ENCODE measurements at places on chromosomes 3 and 15.

- no peak for DNase-seq
Observed at GRCh38 chr3:2454865-2455264, 356.2 kb downstream of the CNTN4 start.

- DNase-seq = no peak
Observed at GRCh38 chr3:9078561-9079240, 115.4 kb upstream of the RAD18 start.

DNA sequence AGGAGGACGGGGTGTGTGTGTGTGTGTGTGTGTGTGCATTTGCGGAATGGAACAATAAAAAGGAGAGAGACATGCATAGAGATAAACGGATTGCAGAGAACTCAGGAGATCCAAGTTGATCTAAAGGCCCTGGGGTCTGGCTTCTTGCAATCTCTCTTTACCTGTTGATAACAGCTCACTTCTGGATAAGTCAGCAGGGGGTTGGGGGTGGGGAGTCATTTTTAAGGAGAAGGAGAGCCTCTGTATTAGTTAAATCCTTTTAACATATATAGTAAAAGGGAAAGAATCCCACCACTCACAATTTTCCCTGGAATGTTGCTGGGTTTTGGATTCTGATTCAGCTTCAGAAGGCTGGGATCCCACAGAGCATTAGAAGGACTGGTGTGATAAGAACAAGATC, 87.5 kb upstream of the MITF start:
- no peak for DNase-seq

DNA sequence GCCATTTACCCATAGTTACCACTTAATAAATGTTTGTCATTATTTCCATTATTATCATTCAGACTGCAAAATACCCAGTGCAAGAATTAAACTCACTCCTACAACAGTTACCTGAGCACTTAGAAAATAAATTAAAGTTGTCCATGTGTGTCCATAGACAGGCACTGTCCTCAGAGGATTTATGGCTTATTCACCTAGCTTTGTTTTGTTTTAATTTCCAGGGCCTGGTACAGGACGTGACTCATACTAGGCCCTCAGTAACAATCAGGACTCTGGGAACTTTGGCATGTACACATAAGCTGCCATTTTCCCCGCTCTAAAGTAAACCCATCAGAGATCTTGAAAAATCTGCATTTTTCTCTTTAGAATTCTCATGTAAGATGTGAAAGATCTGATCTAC, 458.5 kb upstream of the ARRDC4 start:
- peak; percentile 2 for DNase-seq

DNA sequence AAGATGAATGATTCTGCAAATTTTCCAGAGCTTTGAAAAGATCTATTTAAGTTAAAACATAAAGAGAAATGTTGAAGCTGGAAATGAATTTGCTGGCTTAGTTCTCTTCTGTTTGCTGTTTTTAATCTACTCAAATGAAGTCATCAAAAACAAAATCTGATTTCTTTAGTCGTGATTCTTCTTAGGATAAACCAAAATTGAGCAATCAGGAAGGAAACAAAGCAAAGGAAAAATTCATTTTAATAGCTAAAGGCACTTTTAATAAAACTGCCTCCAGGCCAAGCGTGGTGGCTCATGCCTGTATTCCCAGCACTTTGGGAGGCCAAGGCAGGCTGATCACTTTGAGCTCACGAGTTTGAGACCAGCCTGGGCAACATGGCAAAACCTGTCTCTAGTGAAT, 91.2 kb downstream of the DUT start:
- no peak for DNase-seq

DNA sequence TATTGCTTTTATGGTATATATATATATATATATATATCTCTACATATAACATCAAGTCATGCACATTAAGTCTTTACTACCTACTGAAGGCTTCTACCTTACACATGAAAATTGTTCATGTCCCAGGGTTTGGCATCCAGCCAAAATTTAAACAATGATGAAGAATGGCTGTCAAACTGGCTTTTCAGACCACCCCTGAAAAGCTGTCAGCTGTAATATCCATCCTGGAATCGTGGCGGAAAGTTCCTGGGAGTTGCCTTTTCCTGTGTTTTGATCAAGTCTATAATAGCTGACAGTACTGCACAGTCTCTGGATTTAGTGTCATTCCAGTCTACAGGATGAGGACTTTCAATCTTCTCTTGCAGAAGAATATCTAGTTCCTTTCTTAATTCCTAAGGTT, 48.3 kb downstream of the DHX36 start:
- DNase-seq = no peak

GRCh38 chr3:52231502-52232278, 6.2 kb upstream of the TLR9 start:
- DNase-seq = peak; percentile 59

GRCh38 chr3:3816034-3816433, 16.8 kb downstream of the LRRN1 start:
- DNase-seq = no peak

DNA sequence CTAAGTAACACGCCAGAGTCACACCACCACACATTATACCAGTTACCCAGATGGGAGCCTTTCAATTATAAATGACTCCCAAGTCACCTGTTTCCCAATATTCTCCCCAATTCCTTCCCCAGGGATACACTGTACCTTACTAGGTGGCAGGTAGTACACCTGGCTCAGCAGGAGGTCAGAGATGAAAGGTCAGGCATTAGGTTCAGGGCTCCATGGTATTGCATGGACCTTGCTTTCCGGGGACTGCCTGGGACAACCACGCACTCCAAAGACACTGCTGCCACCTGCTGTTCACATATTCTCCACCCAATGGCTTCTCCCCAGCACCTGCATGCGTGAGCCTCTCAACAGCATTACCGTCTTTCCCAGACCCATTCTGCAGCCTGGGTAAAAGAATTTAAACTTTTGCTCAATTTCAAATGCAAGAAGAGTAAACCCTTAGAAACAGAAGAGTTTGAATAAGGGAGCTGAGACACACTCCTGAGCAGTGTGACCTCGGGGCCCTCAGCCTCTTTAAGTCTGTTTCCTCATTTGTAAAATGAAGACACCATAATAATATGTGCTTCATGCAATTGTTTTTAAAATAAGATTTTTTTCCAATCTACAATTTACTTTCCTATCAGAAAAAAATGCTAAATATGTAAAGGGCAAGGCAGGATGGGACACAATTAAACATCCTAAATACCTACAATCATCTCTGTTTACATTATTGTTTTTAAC, 28.0 kb upstream of the LACTB start:
- DNase-seq = peak; percentile 75

- DNase-seq = no peak
Observed at GRCh38 chr15:62211348-62211747, 46.3 kb upstream of the C2CD4B start.

DNA sequence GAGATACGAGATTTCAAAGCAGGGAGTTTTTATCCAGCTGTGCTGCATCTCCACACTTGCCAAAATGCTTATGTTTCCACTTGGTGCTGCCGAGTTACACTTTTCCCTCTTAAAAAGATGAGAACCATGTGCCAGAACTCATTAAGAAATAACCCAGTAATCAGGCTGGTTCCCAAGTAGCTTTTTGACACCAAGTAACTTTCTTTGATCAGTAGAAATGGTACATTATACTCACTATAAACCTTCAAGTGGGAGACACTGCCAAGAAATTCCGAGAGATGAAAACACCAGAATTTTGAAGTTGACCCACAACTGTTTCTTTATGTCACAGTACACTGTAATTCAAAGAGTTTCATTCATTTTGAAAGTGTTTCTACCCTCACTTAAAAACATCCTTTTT, 164.6 kb upstream of the CCDC54 start:
- no peak for DNase-seq

- DNase-seq = peak; percentile 38
Observed at GRCh38 chr15:60328852-60329443, 68.8 kb downstream of the ANXA2 start.

DNA sequence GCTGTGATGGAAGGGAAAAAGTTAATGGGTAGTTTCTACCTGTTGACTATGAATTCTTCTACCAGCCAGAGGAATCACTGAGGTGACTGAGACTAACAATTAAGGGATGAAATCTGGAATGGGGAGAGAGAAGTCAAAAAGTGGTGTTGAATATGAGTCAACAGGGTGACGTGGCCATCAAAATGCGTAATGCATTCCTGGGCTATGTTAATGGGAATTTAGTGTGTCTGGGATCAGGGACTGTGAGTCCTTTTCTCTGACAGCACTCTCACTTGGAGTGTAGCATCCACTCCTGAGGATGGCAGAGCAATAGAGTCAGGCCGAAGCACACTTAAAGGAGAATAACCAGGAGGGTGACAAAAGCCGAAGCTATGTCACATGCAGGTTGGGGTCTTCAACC, 60.4 kb downstream of the MESD start:
- peak; percentile 93 for DNase-seq

DNA sequence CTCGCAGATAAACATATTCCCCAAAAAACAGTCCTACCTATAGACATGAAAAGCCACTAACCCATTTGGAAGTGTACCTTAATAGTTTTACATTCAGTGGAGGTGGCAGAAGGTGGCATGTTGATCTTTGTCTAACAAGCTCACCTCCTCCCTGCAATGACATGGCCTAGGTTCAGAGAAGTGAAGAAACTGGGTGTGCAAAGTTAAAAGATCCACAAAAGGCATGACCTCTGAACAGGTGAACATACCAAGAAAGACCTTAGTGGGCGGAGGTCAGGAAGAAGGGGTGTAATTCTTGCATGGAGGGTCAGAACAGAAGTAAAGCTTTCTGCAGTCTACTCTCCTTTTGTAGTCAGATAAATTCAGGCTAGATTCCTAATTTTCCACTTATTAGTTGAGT, 822 bp downstream of the MRPL3 start:
- DNase-seq = peak; percentile 1

GRCh38 chr15:99487337-99487730, 78.5 kb upstream of the MEF2A start:
- no peak for DNase-seq

GRCh38 chr3:159886050-159886449, 102.6 kb upstream of the IL12A start:
- no peak for DNase-seq

- peak; percentile 58 for DNase-seq
Observed at GRCh38 chr3:183100376-183100775, 1.1 kb upstream of the MCCC1 start.

DNA sequence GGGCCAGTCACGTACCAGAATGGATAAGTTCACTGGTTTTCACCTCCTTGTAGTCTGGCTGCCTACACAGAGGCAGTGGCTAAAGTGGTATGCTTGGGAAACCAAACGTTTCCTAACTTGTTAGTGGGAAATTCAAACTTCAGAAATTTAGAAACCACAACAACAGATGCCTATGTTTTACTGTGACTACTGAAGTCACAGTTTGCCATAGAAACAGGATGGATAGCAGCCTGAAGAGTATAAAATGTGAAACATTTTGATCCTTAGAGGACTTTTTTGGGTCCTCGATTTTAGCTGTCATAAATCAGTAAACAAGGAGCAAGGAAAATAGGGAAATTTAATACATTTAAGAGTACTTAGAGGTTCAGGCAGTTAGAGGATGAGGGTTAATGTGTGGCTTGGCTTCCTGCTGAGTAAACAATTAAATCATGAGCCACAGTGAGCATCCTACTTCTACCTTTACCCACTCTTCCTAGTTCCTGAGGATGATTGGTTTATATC, 48.6 kb downstream of the CMSS1 start:
- DNase-seq = peak; percentile 71

DNA sequence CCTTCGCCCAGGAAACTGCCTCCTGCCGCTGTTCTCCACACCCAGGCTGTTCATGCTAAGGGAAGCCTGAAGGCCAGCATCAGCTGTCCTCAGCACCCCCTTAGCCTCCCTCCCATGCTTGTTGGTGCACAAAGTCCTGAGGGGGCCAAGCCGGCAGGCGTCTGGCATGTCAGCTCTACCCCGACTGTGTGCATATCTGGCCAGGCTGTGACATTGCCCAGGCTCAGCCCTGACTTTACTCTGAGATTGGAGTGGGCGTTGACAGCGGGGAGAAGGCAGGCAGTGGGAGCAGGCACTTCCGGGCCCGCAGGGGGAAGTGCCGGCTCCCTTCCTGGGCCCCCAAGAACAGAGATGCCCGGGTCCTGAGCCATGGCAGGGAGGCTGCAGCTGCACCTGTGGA, 492.2 kb downstream of the AGBL1 start:
- no peak for DNase-seq

GRCh38 chr3:100289339-100289738, 28.5 kb downstream of the TBC1D23 start:
- peak; percentile 53 for DNase-seq

- peak; percentile 74 for DNase-seq
Observed at GRCh38 chr3:141875893-141876380, 506 bp upstream of the ATP1B3 start.

DNA sequence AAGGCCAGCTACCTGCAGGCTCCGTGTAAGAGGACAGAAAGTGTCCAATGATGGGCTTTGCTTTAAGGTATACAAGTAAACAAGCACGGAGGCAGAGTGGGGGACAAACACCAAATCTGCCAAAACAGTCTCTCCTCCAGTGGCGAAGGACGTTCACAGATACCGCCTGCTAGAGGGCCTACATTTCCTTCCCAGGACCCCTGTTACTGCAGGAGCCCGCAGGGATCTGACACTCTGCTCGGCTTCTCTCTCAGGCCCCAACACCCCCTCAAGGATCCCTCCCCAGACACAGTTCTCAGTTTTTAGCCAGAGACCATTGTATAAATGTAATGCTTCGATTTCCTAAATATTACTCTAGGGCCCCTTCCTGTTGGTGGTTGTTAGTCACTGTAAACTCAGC, 46.0 kb upstream of the VGLL4 start:
- DNase-seq = no peak

- DNase-seq = no peak
Observed at GRCh38 chr3:176927706-176928581, 269.3 kb downstream of the TBL1XR1 start.

DNA sequence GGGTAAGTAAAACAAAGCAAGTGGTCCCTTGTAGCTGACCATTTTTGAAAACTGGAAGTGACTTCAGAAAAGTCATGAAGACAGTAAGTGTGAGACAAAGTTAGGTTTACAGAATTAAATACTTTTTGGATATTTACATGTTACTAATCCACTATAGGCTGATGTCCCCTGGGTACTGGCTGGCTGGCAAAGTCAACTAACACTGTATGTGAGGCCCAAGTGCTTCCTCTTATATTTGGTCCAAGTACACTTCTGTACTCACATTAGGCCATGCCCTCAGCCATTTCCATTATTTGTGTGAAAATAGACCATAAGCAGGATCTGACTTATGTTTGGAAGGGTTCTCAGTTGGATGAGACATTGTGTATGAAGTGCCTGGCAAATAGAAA, 5.5 kb upstream of the LEKR1 start:
- no peak for DNase-seq

DNA sequence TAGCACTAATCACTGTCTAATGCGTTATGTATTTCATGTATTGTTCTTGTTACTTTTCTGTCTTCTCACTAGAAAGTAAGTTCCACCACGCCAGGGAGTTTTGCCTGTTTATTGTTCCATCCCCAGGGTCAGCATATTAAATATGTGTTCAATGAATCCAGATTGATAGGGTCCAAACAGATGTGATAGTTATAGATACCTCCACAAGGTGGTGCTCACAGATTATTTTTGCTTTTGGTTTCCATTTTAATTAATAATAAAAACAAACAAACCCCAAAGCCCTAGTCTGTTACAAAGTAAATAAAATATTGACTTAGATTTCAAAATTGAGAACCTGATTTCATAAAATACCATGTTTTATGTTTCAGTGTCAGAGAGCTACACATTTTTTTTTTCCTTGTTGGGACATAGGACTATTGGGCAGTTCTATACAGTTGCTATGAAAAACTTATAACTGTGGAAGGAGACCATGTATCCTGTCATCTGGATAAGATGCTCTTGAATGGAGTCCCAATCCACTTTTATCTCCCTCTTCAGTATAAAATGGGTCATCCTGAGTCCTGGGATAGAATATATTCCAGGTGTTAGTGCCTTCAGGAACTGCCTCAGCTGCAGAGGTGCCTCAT, 12.4 kb downstream of the OTOL1 start:
- DNase-seq = peak; percentile 20

GRCh38 chr15:70101459-70102113, 3.9 kb upstream of the TLE3 start:
- DNase-seq = peak; percentile 77

All from EL (cell line).